ENCODE measurements at places on chromosomes 3 and 15.

DNA sequence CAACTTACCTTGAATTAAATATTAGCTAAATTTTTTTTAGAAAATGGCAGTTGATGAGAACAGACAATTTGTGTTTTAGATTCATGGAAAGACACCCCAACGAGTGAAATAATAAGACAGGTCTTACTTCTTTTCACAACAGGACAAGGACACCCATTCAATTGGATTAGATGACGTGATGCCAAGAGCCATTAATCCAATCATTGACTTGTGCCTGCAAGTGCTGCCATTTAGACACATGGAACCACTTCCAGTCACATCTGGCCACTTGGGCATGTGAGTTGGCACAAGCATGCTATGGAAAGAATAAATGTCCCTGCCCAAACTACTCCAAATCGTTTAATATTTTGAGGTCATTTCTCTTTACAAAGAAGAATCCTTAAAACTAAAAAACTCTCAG lies 1308.8 kb downstream of the ROBO2 start:
- no peak for DNase-seq

- DNase-seq, result no peak
Measured at GRCh38 chr15:45401665-45402161, 23.4 kb upstream of the GATM start.

DNA sequence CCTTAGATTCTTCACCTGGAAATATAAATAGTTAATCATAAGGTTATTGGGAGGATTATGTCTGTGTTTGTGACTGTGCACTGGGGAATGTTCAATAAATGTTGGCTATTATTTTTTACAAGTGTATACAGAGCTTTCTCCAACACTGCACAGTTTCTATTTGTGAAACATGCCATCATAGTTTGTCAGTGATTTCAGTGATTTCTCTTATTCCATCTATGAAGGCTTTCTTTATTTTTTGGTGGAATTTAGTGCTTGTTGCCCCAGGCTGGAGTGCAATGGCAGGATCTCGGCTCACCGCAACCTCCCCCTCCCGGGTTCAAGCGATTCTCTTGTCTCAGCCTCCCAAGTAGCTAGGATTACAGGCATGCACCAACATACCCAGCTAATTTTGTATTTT lies 545.0 kb upstream of the GRM7 start:
- no peak for DNase-seq

DNA sequence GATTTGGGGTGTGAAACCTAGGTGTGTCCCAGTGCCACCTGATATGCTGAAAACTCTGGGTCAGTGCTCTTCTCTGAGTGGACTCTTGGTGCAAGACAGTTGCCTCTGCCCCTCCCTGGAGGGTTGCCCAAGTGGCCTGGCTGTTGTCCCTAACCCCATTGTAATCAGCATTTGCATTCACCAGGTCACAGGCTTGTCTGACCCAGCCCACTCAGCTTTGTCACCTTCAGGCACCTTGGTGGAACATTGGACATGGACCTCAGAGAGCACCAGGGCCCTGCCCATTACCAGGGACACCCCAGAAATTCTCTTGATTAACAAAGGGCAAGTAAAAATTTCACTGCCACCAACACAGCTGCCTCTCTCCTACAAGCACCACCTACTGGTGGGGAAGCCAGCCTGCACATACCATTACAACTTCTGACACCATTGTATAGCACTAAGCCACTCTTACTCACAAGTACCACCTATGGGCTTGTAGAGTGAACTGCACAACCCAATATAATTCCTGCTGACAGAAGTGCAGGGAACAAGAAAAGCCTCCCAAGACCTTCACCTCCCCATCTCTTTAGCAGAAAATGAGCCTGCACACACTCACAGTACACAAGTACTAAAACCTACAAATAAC lies 324.6 kb downstream of the EPHA6 start:
- no peak for DNase-seq

DNA sequence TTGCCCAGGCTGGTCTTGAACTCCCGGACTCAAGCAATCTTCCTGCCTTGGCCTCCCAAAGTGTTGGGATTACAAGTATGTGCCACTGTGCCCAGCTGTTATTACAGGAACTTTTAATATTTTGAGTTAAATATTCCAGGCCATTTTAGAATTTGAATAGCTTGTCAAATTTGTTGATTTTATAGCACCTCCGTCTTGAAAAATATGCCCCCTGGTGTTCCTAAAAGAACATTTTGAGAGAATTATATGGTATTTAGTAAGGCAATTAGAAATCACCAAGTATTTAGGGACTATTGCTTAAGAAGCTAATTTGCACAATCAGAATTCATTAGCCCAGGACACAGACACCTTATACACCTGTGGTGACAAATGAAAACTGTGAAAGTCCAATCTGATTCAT lies 23.7 kb downstream of the PDE8A start:
- no peak for DNase-seq

- no peak for DNase-seq
Measured at GRCh38 chr3:106438887-106439286, 570.1 kb upstream of the CBLB start.

- no peak for DNase-seq
Measured at GRCh38 chr3:82163907-82164520, 402.6 kb upstream of the GBE1 start.

- DNase-seq, result no peak
Measured at GRCh38 chr3:52254608-52255007, 9.0 kb downstream of the PPM1M start.

DNA sequence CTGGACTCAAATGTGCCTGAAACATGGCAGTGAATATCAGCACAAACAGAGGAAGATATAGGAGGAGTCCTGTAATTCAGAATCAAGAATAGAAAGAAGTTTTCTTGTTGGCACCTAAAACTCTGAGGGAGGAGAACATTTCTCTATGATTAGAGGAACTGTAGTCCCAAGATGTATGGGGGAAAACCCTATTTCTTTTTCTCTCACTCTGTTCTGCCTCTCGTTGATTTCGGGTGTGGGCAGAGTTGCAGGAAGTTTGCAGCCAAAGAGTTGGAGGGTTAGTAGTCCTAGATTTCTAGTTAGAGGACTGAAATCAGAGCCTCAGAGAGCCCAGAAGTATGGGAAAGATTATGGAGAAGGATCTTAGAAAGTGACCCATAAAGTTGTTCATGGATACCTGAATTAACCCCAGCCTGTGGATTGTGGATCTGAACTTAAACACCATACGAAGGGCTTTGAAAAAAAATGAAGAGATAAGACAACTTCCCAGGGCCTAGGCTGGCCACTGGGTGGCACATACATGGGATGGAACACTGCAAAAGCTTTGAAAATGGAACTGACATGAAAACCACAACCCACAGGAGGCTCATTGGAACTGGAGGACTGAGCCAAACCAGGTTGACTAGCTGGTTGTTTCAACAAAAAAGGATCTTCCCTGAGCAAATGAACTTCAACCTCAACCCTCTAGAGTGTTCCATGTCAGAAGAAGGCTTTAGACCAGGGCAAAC lies 34.6 kb downstream of the FMN1 start:
- no peak for DNase-seq

DNA sequence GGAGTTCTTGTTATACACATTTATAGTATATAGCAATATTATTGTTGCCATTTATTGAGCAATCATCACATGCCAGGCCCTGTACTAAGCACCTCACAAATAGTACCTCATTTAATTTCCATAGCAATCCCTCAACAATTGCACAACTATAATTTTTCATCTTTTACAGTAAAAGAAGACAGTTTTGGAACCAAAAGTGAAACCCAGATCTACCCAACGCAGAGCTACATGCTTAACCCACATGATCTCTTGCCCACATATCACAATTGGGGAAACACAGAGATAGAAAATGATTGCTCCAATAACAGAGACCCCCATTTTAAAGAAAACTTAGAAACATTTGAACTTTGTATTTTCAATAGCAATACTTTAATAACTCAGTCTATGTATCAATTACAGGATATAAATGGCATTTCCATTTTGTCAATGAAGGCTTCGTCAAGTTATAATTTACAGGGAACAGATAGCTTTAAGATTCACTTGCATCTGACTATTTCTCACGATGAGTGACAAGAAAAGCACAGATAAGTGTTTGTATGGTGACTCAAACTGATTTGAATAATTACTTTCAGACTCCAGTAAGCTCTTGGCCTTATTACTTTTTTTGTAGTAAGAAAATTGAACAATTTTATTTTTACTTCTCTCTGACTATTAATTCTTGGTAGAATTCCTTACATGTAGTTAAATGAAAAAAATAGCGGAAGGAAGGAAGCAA lies 38.7 kb upstream of the CCDC50 start:
- no peak for DNase-seq

DNA sequence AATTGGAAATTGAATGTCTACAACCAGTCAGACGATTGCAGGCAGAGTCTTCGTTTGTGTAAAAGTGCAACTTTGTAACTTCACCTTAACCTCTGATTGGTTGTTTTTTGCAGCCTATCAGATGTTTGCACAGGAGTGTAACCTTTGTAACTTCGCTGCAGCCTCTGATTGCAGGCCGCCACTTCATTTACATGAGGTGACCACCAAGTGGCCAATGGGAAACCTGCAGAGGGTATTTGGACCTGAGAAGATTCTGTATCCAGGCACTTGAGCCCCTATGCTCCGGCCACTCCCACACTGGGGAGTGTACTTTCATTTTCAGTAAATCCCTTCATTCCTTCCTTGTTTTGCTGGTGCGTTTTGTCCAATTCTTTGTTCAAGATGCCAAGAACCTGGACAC lies 68.1 kb upstream of the PFN2 start:
- DNase-seq, result no peak

DNA sequence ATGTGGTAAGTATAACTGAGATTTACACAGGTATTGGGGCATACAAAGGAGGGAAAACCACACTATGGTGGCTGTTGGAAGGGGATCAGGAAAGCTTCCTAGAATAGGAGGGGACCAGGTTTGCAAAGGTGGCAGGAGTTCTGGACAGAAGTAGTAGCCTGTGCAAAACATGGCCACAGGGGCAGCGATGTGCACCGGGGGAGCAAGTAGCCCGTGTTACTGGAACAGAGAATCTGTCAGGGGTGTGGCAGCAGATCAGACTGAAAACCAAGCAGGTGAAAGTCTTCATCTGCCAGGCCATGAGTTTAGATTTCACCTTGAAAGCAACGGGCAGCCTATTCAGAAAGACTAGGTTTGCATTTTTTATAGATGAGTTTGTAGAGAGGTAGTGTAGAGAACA lies 182.3 kb upstream of the LPP start:
- no peak for DNase-seq

- no peak for DNase-seq
Measured at GRCh38 chr15:94749811-94750617, 518.7 kb downstream of the MCTP2 start.

DNA sequence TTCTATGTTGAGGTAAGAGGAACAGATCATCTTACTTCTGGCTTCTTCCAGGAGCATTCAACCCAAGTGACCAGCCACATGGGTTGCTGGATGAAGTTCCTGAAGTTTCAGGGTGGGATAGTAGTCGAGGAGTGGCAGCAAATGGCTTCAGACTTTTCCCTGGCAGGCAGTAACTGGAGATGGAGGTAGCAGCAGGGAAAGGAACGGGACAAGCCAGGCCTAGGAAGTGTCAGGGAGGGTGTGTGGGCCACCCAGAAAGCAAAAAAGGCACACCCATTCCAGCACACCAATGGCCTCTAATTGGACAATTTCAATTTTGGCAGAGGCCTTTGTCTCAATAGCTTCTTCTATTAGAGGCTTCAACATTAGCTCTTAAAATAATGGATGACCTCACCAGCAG lies 498.6 kb upstream of the ATP11B start:
- no peak for DNase-seq
